Right renal cortex interstitium (tissue), 3 donors: ENCODE measurements at places on chromosomes 4 and X.

- no peak for DNase-seq
Measured at GRCh38 chrX:97102938-97103337, 219.2 kb downstream of the RPA4 start.

GRCh38 chrX:97117572-97117971 is 233.9 kb downstream of the RPA4 start:
- no peak for DNase-seq

- no peak for DNase-seq
Measured at GRCh38 chrX:13059637-13060499, 15.4 kb upstream of the FAM9C start.

GRCh38 chr4:149409146-149409545 is 406.5 kb downstream of the IQCM start:
- DNase-seq = no peak

DNA sequence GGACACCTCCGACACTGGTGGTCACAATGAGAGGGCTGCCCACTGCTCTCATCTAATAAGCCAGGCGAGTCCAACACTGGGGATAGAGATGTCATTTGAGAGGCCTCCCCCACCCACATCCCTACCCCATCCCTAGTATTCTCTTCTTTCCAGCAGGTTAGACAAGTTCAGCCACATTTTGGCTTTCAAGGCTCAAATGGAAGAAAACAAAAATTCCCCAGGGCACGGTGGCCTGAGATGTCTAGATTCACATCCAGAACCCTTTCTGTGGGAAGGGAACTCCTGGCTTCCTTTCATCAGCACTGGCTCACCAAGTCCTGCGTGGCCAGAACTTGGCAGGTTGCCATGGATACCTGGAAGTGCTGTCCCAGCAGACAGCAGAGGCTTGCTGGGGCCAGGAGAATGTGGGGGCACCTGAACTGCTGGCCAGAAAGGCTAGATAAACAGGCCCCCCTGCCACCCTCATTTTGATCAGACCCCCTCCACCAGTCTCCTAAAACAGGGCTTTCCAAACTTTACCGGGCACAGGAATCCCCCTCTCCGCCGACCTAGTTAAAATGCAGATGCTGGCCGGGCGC is 1.3 kb upstream of the NYX start:
- no peak for DNase-seq
